Activated CD4-positive, alpha-beta T cell treated with anti-CD3 and anti-CD28 coated beads, Interleukin-2, amount 50 U/mL, for 16 hours (primary cell): ENCODE measurements at places on chromosomes 16 and 17.

- no peak for DNase-seq
Measured at GRCh38 chr16:54742436-54742835, 188.2 kb upstream of the IRX5 start.

GRCh38 chr17:21500064-21500463 is 123.9 kb downstream of the KCNJ12 start:
- no peak for DNase-seq

- no peak for DNase-seq
Measured at GRCh38 chr16:86520317-86521210, 10.2 kb downstream of the FOXF1 start.

DNA sequence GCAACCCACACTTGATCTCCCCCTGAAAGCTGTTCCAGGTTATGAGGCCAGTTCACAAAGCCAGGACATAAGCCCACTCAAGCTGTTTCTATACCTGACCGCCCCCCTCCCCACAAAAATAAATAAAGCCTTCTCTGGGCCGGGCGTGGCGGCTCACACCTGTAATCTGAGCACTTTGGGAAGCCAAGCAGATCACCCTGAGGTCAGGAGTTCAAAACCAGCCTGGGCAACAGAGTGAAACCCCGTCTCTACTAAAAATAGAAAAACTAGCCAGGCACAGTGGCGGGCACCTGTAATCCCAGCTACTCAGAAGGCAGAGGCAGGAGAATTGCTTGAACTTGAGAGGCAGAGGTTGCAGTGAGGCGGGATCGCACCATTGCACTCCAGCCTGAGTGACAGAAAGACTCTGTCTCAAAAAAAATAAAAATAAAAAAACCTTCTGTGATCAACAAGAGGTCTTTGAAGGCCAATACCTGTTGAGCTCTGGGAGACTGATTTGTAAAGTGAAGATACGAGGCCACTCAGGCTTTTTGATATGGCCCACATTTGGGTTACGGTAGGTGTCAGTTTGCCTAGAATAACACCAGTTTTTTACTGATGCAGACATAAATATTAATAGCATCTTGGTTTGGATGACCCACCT is 2.2 kb downstream of the KDM8 start:
- DNase-seq: no peak

- no peak for DNase-seq
Measured at GRCh38 chr16:14011001-14011400, 60.1 kb upstream of the MRTFB start.

DNA sequence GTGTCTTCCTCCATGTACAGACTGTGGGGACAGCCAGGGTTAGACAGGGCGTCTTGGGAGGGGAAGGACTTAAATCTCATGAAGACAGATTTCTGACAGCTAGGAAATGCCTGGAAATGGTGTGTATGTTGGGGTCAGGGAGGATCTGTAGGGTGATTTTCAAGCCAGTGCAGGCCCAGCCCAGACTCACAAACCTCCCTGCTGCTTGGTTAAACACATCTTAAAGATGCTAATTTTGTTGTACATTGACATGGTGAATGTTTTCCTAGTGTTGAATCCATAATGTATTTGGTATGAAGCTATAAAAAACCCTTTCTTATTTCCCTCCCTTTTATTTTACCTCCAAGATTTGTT is 238.3 kb downstream of the CCDC182 start:
- no peak for DNase-seq

- DNase-seq: no peak
Measured at GRCh38 chr17:75552425-75553294, 27.2 kb downstream of the LLGL2 start.

- DNase-seq: no peak
Measured at GRCh38 chr17:66791347-66791746, 43.6 kb upstream of the CACNG5 start.

- DNase-seq: no peak
Measured at GRCh38 chr17:67693811-67694210, 23.9 kb upstream of the NOL11 start.

DNA sequence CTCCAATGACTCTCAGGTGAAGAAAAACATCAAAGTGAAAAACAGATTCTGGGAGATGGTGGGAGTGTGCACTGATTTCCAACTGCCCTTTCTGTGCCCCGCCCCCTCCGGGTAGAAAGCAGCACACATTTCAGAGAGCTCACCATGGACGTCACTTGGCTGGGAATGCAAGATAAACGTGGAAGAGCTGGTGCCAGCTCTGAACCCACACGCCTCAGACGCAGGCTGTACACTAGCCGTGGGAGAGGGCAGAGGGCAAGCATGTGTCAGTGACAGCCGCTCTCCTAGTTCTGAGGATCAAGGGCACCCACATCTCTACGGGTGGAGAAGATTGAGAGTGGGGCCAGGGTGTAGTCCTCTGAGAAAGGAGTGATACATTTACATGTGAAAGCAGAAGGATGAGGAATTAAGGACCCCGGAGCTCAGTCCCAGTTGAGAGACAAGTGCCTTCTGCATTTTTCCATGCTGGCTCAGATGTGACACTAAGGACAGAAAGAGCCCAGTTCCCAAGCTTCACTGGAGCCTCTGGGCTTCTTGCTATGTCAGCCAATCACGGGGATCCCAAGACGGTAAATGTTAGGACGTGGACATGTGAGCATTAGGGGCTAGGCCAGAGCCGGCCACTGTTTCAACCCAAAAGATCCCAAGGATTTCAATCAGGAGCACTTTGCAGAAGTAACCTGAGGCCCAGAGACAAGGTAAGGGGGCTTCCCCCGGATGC is 101.3 kb downstream of the ZFHX3 start:
- DNase-seq: no peak
